ENCODE measurements at places on chromosomes 6 and 20.

GRCh38 chr20:38982291-38982690 is 20.1 kb downstream of the DHX35 start:
- DNase-seq: no peak

- no peak for DNase-seq
Measured at GRCh38 chr6:83815631-83816272, 37.4 kb upstream of the RIPPLY2 start.

GRCh38 chr6:114342086-114342825 is 567 bp downstream of the HS3ST5 start:
- peak; percentile 79 for DNase-seq

GRCh38 chr6:43575105-43575771 is 600 bp downstream of the XPO5 start:
- DNase-seq: peak; percentile 65

DNA sequence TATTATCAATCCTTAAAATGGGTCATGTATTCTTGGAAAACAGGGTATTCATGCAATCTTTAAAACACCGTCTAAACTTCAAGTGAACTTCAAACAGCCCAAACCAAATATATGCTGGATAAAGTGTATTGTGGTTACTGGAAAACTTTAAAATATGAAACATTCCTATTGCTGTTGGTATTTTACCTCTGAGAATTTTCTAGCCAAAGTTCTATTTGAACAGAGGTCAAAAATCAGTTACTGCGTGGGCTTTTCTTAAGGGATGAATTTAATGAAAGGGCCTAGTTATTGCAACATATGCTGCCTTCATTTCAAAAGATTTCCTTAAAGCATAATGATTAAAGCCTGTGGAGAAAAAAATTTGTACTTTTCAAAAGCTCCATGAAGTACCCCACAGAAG is 436.0 kb downstream of the PLCB1 start:
- no peak for DNase-seq

GRCh38 chr20:57621421-57622200 is 1.4 kb upstream of the ZBP1 start:
- no peak for DNase-seq

DNA sequence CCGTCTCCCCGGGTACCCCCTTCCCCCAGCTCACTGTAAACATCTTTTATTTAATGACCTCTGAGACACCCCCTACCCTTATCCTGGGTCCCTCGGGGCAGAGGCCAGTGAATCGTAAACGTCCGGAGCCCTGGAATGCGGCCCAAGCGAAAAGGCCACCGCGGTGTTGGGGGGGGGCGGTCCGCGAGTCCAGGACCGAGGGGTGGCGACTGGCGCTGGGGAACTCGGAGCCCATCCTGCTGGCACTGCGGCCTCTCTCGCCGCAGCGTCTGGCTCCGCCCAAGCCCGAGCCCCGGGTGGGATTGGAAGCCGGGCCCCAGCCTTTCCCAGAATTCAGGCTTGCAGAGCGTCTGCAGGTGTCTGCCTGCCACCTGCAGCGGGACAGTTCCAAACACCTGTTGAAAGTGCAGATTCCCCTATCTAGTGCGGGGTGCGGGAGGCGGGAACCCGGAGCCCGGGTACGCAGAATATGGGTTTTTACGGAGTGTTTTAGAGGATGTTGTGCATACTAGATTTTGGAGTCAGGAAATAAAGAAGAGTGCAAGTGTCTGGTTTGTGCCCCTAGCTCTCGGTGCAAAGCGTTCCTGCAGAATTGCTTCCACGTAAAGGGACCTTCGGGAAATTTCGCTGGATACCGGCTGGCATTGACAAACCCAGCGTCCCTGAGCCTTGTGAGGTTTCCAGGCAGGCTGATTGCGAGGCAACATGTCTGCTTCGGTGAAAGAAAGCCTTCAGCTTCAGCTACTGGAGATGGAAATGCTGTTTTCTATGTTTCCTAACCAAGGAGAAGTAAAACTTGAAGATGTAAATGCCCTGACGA is 800 bp downstream of the RWDD2A start:
- peak; percentile 35 for DNase-seq

GRCh38 chr6:167351656-167352345 is 26.9 kb downstream of the TTLL2 start:
- DNase-seq: no peak

DNA sequence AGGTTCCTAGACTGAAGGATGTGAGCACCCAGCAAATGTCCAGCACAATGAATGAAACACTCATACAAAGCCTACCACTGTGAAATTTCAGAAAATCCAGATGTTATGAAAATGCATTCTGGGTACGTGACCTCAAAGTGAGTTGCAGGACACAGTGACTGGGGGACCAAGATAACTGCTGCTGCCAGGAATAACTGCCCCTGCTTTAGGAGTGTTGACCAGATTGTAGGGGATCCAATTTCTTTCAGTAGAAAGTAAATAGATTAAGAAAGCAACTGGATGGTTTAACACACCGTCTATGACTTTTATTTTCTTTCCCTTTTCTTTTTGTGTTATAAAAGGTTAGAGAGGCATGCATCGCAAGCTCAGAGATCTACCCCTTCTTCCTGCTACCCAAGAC is 29.5 kb downstream of the MYLK4 start:
- DNase-seq: no peak

DNA sequence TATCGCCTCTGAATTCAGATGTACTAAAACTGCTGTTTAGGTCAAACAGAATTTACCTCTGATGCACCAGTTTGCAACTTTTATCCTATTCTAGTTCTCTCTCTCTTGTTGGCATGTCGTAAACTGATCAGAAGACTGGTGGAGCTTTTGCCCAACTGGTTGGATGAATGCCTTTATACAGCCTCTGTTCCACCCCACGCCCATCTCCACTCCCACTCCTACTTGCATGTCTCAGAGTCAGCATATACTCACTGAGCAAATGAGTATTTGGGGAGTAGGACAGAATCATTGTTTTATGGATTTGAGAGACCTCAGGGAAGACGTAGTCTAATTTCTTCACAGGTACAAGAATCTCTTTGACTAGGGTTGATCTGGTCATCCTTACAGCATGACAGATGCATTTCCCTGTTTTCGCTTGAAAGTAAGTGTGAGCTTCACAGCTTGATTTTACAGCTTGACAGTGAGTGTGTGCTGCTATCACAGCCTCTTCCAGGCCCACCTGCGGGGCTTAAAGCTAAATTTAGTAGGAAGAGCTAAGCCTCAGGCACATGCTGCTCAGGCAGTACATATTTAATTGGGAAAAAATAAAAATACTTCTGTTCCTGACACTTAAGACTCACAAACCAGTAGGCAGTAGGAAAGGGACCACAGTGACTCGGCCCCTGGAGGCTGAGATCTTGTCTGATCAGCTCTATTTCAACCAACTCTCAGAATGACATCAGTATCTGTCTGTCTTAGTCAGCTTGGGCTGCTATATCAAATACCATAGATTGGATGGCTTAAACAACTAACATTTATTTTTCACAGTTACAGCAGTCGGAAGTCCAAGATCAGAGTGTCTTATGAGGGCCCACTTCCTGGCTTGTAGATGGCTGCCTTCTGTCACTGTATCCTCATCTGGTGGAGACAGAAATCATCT is 30.4 kb downstream of the TRMT6 start:
- no peak for DNase-seq

GRCh38 chr6:4670824-4671409 is 105.3 kb upstream of the CDYL start:
- DNase-seq: no peak

- no peak for DNase-seq
Measured at GRCh38 chr6:43444036-43444435, 11.3 kb downstream of the DLK2 start.

- peak; percentile 97 for DNase-seq
Measured at GRCh38 chr6:52503851-52504781, 72.7 kb downstream of the TRAM2 start.

DNA sequence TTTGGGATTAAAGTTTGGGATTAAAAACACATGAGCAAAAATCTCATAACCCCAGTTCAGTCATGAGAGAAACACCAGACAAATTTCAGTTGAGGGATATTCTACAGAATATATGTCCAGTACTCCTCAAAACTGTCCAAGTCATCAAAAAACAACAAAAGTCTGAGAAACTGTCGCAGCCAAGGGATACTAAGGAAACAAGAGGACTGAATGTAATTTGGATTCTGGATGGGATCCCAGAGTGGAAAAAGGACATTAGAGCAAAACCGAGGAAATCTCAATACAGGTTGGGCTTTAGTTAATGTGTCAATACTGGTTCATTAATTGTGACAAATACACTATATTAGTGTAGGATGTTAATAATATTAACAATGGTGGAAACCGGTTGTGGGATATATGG is 219.3 kb downstream of the BCKDHB start:
- DNase-seq: no peak

GRCh38 chr6:30013291-30013922 is 47.7 kb upstream of the POLR1H start:
- DNase-seq: peak; percentile 31

DNA sequence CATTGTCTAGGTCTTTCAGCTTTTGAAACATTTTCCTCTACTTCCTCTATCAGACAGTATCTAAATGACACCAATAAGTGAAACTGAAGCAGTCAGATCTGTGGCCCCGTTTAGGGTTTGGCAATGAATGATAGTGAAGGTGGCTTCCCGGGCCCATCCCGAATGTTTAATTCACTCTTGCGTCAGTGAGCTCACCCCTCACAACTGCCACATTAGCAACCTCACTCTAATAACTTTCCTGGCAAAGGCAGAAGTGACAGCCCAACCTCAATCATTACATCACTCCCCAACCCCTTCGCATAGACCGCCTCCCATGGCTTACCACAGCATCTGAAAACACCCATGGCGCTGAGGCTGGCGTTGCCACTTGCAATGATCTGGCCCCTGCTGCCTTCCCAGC is 92.4 kb upstream of the CD83 start:
- no peak for DNase-seq

All from NCI-H1417 (cell line).